Pancreas (tissue), 10 donors: ENCODE measurements at places on chromosomes 12 and 14. TPM values are rescaled to one million over a fixed set of nuclear protein-coding genes. Genes with fewer than 3 reads are reported as not detected.

DNA sequence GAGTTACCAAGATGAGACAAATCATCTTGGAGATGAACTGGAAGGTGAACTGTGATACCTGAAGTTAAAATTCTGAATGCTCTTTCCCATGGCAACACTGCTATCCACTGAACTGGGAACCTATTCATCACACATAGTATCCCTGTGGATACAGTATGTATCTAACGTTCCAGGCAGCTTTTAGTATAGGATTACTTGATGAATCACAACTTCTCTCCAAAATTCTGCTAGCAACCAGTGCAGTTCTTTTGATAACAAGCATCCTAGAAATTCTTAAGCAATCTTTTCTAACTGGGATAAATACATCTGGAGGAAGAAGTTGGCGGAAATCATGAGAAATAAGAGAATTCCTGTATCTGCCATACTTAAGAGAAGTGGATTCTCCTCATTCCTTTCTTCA is 66.4 kb downstream of the PAWR start:
- DNase-seq, result no peak

- DNase-seq, result no peak
These were observed 62.2 kb upstream of the INSM2 start for GRCh38 chr14:35471803-35472202.

GRCh38 chr12:47124451-47124850 is 44.7 kb upstream of the AMIGO2 start:
- no peak for DNase-seq

Gene KCNH3
- total RNA-seq, result 0.73 TPM

Gene AKAP3
- 2.4 TPM for total RNA-seq

DNA sequence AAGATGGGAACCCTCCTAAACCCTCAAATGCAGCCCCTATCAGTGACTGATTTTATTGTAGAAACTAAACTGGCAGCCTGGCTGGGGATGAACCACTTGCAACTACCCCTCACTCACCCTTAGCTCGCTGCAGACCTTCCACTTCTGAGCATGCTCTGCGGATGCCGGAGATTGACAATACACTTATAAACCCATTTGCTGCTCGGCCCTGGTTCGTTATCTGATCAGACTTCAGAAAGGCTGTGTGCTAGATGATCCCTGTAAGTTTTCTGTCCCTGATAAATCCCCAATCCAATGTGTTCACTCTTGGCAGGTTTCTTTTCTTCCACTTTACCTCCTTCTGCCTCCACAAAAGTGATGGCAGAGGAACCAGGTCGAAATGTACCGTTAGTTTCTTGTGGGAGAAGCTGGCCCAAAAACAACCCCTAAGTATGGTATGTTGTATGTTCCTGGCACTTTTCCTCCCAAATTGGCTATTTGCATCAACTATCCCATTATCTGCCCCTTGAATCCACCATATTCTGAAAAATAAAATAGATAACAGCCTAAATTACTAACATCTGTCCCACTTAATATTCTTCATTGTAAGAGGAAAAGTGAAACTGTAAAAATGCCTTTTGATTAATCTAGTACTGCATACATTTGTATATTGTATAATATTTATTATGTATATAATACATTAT is 18.8 kb downstream of the RPH3A start:
- DNase-seq, result no peak

Gene PUS1
- 7.6 TPM for total RNA-seq

- DNase-seq, result no peak
These were observed 25.2 kb upstream of the PPP1R13B start for GRCh38 chr14:103872481-103873113.
